Suprapubic skin (tissue), 4 donors: ENCODE measurements at places on chromosomes 2 and 18. TPM values are rescaled to one million over a fixed set of nuclear protein-coding genes. Genes with fewer than 3 reads are reported as not detected.

The ANKRD30B gene
- not detected for total RNA-seq

The VAMP5 gene
- 20.0 TPM for total RNA-seq

The FAM124B gene
- 1.5 TPM for total RNA-seq

The MZT2A gene
- 29.9 TPM for total RNA-seq

DNA sequence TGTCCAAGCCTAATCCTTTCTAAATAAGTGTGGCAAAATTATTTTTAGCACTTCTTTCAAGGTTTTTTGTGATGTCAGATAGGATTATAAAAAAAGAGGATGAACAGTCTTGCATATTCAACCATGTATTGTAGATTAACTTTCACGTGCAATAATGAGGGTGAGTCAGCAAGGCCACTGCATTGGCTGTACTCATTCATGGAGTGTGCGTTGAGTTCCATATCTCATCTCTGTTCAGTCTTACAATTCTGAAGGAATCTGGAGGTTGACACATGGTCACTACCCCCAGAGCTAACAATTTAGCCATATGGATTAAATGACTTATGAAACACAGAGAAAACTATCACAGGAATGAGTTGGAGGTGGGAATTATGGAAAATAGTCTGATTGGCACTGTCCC is 810.5 kb downstream of the SLC4A3 start:
- no peak for DNase-seq

The SH3BP4 gene
- total RNA-seq: 51.2 TPM

- no peak for DNase-seq
These were observed 464.9 kb downstream of the CDH2 start for GRCh38 chr18:27712066-27712465.

- no peak for DNase-seq
These were observed 2.1 kb downstream of the NCKAP1 start for GRCh38 chr2:183035954-183036669.

- no peak for DNase-seq
These were observed 4.2 kb downstream of the TTC27 start for GRCh38 chr2:32632089-32632488.

The CCDC74A gene
- 10.3 TPM for total RNA-seq

- DNase-seq: no peak
These were observed 210.0 kb upstream of the RASGRP3 start for GRCh38 chr2:33266467-33266866.

DNA sequence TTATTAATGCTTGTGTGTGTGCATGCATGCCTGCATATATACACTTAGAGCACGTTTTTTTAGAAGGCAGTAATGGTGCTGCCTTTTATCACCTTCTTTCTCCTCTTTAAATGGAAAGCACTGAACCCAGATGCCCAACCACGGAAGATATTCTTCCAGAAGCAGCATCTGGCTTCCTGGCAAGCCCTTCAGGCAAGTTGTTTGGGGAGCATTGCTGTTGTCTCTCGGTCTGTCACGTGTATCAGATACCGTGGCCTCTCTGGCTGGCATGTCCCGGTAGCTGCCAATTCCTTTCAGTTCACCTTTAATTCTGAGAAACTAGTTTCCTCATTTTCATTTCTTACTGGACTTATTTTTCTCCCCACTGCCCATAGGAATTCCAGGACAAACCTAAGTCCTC is 587.8 kb downstream of the ARHGAP15 start:
- no peak for DNase-seq

The GATA6 gene
- 3.4 TPM for total RNA-seq

GRCh38 chr2:96218508-96219131 is 10.0 kb upstream of the STARD7 start:
- DNase-seq: no peak

The REG3G gene
- total RNA-seq: not detected

- no peak for DNase-seq
These were observed 26.4 kb upstream of the COPS8 start for GRCh38 chr2:237059155-237059875.

The CDKL4 gene
- 0.48 TPM for total RNA-seq

GRCh38 chr2:231486851-231487596 is 22.7 kb upstream of the NCL start:
- DNase-seq: no peak

DNA sequence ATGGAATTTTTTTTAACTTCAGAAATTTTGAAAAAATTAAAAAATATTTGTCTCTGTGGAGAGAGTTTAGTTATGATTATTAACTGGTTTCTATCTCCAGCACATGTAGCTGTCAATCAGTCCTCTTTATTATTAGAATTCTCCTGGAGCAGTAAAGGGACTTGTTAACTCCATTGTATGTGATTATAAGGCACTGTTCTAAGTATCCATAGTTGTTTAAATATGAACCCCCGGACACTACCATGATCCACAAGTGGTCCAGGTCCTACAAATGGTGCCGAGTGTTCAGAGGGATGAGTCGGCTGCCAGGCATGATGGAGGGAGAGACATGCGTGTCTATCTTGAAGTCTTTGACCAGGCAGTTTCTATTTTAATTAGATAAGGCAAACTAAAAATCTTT is 492 bp downstream of the CHRNA1 start:
- no peak for DNase-seq

GRCh38 chr2:232521959-232522622 is 1.9 kb downstream of the PRSS56 start:
- DNase-seq: no peak

The ABCB11 gene
- total RNA-seq: 1.7 TPM

The PRKAG3 gene
- not detected for total RNA-seq

GRCh38 chr2:199985625-199986207 is 30.3 kb downstream of the MAIP1 start:
- DNase-seq: no peak

GRCh38 chr18:58637946-58638345 is 9.1 kb upstream of the ALPK2 start:
- no peak for DNase-seq

DNA sequence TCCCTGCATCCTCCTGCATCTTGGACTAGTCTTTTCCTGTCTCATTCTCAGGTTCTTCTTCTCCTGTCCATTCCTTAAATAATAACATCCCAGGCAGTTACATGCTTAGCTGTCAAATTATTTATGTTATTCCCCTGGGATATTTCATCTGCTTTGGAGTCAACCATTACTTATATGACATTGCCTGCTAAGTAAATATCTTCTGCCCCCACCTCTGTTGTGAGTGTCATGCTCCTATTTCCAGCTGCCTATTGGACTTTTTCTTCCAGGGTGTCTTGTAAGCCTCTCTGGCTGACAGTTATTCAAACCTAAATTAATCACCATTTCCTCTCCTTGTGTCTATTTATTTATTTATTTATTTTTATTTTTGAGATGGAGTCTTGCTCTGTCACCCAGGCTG is 124.7 kb upstream of the RASGRP3 start:
- no peak for DNase-seq

The TUBA4B gene
- total RNA-seq: not detected

GRCh38 chr2:151619337-151619989 is 114.8 kb downstream of the NEB start:
- no peak for DNase-seq

DNA sequence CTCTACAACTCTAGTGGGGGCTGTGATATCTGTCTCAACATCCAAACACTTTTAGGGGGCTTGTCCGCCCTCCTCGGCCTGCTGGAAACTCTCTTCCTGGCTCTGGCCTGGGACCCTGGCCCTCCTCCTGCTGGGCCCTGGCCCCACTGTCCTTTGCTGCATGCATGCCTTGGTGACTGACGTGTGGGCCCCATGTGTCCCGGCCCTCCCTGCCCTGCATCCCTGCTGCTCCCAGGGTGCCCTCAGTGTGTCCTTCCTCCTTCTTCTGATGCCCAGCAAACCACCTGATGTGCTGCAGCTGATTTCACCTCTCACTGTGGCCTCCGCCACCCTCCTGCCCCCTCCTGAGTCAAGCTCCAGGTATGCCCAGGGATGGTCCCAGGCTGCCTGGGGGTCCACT is 101.7 kb downstream of the SEPTIN10 start:
- DNase-seq: no peak

DNA sequence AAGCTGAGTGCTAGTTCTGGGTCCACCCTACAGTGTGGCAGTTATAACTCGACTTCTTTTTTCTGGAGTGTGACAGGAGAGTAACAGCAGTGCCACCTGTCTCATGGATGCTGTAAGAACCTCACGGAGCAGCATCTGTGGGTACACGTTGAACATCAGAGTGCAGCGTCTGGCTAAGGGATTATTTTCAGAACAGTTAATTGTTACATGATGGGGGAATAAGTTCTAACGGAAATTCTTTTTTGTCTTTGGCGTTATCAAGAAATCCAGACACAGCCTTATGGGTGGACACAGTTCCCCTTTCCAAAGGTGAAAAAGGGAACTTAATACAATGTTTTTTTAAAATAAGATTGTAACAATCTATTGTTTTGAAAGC is 28.3 kb upstream of the TOGARAM2 start:
- no peak for DNase-seq

DNA sequence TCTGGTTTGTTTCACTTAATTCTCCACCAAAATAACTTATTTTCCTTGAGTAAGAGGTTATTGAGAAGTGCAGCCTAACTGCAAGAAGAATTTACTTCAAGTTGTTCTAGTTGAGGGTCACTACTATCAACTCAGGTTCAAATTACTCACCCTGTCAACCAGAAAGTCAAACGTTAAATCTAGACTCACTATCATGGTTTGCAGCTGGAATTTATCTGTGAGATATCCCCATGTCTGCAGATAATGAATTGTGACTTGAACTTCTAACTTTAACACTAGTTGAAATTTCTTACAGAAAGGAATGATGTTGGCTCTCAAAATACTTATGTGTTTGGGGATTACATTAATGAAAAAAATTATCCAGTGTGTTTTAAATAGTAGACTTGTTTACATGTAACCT is 1145.7 kb upstream of the NXPH2 start:
- no peak for DNase-seq
